Activated CD4-positive, alpha-beta T cell treated with anti-CD3 and anti-CD28 coated beads, Interleukin-2, amount 50 U/mL, for 1 hour (primary cell): ENCODE measurements at places on chromosomes 5 and 9.
A peak's percentile ranks its signal among the peaks of the same experiment; 100 is the strongest.

DNA sequence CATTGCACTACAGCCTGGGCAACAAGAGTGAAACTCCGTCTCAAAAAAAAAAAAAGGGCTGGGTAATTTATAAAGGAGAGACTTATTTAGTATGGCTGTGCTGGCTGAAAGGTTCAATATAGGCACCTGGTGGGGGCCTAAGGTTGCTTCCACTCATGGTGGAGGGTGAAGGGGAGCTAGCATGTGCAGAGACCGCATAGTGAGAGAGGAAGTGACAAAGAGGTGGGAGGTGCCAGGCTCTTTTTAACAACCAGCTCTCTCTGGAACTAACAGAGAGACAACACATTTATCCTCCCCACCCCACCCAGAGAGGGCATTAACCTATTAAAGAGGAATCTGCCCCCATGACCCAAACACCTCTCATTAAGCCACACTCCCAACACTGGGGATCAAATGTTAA lies 28.9 kb upstream of the SERINC5 start:
- DNase-seq, result no peak

DNA sequence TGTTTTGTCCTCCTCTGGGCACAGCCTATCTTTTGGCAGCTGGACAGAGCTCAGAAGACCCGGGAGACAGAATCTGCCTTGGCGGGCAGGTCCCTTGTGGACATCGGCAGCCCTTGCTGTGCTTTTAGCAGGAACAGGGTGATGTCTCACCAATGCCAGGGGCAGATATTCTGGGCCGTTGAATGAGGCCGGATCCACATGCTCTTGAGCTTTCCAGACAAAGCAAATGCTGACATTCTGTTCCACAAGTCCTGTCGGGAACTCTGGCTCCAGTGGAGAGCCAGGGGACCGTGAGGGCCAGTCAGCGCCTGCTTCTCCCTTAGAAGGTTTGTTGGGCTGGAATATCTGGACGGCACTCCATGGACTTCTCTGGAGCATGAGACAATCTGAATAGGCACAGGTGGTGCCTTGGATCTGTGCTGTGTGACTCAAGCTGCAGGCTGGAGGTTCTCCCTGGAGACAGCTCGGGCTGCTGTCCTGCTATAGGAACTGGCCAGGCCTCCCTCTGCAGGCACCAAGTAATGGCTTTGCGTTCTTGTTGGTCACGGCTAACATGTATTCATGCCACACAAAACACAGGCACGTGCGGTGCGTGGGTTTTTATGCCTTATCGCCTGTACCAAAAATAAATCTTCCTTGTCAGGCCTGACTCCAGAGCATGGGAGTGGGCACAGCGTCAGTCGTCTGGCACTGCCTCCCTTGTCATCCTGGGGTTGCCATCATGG lies 80.3 kb downstream of the GADD45G start:
- no peak for DNase-seq

- peak; percentile 24 for DNase-seq
Observed at GRCh38 chr5:145834917-145835847, at the start of gene PRELID2. TSS of gene PRELID2 (minus strand) at chr5:145835342. CDS start at chr5:145835251, 91 bp downstream.

GRCh38 chr5:98330871-98331270 lies 442.6 kb upstream of the RGMB start:
- DNase-seq, result no peak

- no peak for DNase-seq
Observed at GRCh38 chr9:92325991-92326500, 293 bp downstream of the CENPP start.

GRCh38 chr5:63401436-63402046 lies 560.7 kb downstream of the HTR1A start:
- peak; percentile 1 for DNase-seq

GRCh38 chr9:86246752-86247161 lies 12.7 kb downstream of the C9orf153 start:
- no peak for DNase-seq

- DNase-seq, result no peak
Observed at GRCh38 chr9:69314547-69314946, 10.5 kb upstream of the ENTREP1 start.

- no peak for DNase-seq
Observed at GRCh38 chr9:101625876-101626275, 31.1 kb upstream of the PPP3R2 start.

DNA sequence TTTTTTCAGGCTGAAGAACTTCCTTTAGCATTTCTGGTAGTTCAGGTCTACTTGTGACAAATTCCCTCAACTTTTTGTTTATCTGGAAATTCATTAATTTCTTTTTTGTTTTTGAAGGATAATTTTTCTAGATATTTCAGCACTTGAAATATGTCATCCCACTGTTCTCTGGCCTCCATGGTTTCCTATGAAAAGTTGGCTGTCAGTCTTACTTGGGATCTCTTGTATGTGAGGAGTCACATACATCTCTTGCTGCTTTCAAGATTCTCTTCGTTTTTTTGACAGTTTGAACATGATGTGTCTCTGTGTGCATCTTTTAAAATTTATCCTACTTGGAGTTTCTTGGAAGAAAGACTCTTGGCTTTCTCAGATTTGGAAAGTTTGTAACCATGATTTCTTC lies 79.5 kb downstream of the RIC1 start:
- no peak for DNase-seq

GRCh38 chr9:80231318-80232236 lies 659.8 kb downstream of the TLE4 start:
- no peak for DNase-seq

DNA sequence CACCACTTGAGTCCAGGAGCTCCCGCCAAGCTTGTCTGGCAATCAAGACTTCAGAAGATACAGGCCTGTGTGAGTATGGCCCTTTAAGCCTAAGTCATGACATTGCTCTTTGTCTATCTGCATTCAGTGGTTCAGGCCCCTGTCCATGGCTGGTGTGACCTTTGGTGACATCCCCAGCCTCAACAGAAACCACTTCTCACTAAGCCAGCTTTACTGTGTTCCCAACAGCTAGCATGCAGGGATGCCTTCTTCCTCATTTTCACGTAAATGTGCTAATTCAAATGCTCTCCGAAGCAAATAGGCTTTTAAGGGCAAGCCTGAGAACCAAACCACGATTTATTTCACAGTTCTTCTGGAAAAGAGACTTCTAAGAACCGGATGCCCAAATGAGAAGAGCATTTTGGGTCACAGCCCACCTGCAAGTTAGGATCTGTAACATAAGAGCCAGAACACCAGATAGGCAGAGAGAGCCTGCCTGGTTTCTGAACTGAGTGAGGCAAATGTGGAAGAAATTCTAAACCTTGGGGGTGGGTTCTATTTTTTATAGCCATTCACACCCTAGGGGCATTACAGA lies 14.9 kb downstream of the CD180 start:
- DNase-seq, result no peak
